ENCODE measurements at places on chromosomes 3 and 15. TPM values are rescaled to one million over a fixed set of nuclear protein-coding genes. Genes with fewer than 3 reads are reported as not detected.

The SI gene
- not detected for polyA plus RNA-seq

The PARP15 gene
- 2.0 TPM for polyA plus RNA-seq

The MORC1 gene
- not detected for polyA plus RNA-seq

The NGRN gene
- 69.8 TPM for polyA plus RNA-seq

The TMC3 gene
- not detected for polyA plus RNA-seq

GRCh38 chr3:43695443-43695842 lies 4.7 kb downstream of the ABHD5 start:
- no peak for DNase-seq

DNA sequence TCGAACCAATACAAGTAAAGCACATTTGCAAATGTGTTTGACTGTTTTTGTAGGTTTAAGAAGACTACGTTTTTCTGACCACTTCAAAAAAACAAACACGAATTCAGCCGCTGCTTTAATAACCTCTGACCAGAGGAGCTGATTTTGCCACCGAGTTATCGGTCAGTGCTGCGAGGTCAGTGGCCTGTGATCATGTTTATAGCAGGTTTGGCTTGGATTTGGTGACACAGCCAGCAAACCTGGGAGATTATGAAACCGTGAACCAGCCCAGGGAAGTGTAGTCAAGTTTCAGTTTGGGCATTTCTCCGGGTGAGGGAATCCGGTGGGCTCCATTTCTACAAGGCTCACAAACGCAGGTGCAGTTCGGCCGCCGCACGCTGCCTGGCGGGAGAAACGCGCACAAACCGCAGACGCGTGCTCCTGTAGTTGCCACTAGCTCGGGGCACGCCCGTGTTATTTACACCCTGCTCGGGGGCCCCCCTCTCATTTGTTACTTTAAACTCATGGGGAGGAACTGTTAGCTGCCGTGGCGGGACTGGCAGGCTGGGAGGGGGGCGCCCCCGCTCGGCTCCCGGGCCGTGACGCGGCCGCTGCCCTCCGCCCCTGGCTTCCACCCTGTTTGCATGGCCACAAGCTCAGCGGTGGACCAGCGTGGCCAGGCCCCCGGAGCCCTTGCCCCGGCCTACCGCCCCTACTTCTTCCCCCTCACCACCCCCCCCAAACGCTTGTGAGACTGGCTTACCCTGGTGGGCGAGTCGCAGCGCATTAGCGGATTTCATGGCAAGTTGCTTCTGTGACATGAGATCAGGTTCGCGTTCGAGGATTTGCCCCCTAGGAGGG lies 13.6 kb upstream of the ONECUT1 start:
- no peak for DNase-seq

DNA sequence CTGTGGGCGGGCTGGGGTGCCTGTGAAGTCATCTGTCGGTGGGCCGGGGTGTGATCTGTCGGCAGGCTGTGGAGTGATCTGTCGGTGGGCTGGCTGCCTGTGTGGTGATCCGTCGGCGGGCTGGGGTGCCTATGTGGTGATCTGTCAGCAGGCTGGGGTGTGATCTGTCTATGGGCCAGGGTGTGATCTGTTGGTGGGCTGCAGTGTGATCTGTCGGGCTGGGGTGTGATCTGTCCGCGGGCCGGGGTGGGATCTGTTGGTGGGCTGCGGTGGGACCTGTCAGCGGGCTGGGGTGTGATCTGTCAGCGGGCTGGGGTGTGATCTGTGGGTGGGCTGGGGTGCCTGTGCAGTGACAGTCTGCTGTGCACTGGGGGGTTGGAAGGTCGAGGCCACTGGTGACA lies 204.5 kb downstream of the XXYLT1 start:
- no peak for DNase-seq

DNA sequence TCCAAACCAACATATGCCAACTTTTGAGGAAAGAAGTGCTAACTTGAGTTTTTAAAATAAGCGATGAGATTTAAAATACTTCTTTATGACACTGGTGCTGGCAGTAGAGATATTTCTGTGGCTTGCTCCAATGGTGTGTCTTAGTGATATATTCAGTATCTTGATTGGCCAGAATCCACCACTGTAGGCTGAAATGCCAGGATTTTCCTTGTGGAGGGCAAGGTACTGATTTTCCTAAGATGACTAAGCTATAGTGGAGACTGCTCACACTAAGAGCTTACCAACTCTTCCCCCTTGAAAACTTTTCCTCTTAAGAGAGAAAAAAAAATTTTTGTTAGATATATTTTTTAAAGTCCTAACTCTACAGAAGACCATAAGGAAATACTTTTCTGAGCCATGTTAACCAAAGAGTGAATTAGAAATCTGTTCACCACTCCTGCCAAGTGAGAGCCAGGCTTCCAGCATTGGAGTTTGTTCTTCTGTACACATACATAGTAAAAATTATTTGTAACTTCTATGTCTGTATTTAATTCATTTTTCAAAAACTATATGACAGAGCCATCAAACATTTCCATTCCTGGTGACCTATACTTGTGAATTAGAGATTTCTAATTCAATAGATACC lies 109.1 kb downstream of the PPP2R3A start:
- DNase-seq = no peak

GRCh38 chr3:16522834-16523233 lies 9.3 kb upstream of the RFTN1 start:
- no peak for DNase-seq

GRCh38 chr3:127999509-128000106 lies 52.6 kb upstream of the SEC61A1 start:
- DNase-seq = no peak

GRCh38 chr3:21893242-21893641 lies 142.2 kb upstream of the ZNF385D start:
- DNase-seq = no peak

GRCh38 chr3:44762170-44762677 lies 630 bp downstream of the KIF15 start:
- DNase-seq = no peak

DNA sequence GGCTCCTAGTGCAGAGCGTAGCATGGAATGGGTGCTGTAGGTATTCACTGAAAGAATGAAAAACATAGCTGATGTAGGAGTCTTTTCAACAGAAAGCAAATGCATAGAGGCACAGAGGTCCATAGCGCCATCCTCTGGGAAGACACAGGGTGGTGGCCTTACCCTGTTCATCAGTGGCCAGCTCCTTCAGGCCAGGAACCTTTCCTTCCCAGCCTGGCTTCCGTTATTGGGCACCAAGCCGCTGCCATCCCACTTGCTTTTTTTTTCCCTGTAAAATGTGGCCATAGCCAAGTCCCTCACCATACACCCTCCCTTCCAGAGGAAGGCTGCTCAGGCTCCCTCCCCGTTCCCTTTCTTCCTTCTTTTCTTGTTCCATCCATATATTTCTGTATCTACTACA lies 118.1 kb downstream of the ZNF621 start:
- DNase-seq = no peak

DNA sequence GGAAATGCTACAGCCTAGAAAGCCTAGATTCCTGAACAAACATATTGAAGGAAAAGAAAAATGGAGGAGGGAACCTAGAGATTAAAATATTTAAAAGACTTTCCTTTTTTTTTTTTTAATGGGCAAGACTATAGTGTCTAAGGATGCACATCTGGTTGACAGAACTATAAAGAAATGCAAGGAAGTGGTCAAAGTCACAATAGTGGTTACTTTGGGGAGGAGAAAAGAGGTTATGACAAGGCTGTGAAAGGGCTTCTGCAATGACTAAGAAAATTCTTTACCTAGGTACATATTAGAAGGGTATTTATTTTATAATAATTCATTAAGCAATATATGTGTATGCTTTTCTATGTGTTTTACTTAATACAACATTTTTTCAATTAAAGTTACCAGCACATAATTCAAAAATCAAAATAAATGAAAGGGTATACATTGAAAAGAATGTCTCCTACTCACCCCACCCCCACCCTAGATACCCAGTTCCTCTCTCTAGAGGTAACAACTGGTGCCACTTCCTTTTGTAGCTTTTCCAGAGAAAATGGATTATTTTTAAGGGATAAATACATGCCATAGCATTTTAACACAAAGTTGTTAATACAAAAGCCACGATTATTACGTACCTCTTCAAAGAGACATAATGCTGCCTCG lies 70.1 kb downstream of the HERC1 start:
- DNase-seq = no peak

DNA sequence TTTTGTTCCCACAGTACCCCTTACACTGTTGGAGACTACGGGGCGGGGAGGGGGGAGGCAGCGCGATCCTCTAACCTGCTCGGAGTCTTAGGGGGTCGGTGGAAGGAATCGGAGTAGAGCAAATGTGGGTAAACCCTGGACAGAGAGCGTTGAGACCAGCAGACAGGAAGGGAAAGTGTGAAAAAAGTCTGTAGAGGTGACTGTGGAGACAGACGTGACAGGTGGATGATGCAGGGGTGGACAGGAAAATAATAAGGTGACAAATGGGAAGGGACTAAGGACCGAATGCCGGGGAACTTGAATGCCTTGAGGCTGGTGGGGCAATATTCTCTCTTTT lies 424 bp downstream of the EAF2 start:
- DNase-seq = no peak

GRCh38 chr3:11582191-11582968 lies 61.3 kb downstream of the VGLL4 start:
- DNase-seq = peak; percentile 86

GRCh38 chr15:22846073-22846472 lies 7.6 kb downstream of the NIPA2 start:
- no peak for DNase-seq

DNA sequence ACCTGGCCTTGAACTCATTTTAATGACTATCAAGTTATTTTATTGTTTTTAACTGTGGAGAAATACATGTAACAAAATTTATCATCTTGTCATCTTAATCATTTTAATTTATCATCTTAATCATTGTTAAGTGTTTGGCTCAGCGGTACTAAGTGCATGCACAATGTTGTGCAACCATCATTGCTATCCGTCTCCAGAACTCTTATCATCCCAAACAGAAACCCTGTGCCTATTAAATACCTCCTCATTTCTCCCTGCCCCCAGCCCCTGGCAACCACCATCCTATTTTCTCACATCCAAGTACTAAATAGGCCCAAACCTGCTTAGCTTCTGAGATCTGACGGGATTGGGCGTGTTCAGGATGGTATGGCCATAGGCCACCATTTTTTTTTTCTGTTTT lies 51.5 kb upstream of the UBP1 start:
- no peak for DNase-seq

DNA sequence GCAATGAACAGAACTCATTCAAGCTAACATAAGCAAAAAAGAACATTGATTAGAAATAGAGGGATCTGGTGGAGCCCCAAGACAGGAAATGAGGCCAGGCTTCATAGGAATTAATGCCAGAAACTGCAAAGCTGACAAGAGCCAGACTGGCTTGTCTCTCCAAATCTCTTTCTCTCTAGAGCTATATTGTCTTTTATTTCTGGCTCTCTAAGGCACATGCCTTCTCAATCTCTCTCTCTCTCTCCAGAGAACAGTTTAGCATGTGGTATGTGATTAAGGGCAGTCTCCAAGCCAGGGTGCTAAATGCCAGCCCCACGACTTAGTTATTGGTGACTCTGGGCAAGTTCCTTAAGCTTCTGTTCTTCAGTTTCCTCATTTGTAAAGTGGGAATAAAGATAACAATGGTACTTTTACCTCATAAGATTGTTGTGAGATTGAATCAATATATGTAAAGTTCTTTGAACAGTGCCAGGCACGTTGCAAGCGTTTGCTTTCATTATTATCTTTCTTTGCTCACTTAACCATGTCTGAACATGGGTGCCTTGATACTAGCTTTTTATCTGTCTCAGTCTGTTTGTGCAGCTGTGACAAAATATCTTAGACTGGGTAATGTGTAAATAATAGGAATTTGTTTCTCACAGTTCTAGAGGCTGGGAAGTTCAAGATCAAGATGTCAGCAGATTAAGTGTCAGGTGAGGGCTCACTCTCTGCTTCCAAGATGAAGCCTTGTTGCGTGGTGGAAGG lies 123.2 kb downstream of the BDH1 start:
- DNase-seq = no peak

- no peak for DNase-seq
These were observed 30.9 kb upstream of the C15orf39 start for GRCh38 chr15:75170711-75171341.

DNA sequence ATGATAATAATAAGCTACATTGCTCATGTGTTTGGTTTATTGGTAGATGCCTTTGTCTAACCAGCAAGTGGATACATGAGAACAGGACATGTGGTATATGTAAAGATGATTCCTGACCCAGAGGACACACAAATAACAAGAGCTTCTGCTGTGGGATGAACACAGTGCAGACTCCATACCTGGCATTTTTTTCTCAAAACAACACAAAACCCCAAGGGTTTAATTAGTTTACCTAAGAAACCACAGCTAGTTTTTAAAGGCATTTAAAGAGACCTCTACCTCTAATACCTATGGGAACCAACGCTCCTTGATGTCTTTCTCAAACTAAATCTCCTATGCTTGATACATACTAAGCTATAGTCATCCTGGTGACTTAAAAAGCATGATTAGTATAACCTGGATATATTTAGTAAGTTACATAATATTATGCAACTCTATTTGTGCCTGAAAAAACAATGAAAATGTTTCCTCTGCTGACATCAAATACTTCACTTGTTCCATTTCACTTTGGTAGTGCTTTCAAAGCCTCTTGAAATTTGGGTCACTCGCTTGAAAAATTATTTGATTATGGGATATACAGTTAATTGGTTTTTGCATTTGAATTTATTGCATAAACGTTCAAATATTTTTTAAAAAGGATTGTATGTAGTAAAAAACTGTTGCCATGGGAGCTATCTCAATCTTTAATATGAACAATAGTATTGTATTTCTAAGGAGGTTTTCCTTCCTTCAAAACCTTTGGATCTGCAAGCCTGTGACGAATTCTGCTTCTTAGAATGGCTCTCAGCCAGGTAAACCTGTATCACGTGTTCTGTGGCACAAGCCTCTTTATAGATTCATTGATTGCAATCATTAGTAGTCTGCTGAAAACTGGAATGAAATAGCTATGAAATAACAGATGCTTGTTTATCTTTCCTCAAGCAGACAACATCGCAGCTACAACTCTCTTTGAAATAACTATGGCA lies 233.0 kb upstream of the KCNMB2 start:
- DNase-seq = no peak

All from ovary (tissue), 10 donors.